ENCODE measurements at places on chromosomes 2 and 18.

GRCh38 chr2:22934747-22935146 is 450.2 kb upstream of the KLHL29 start:
- DNase-seq = no peak

DNA sequence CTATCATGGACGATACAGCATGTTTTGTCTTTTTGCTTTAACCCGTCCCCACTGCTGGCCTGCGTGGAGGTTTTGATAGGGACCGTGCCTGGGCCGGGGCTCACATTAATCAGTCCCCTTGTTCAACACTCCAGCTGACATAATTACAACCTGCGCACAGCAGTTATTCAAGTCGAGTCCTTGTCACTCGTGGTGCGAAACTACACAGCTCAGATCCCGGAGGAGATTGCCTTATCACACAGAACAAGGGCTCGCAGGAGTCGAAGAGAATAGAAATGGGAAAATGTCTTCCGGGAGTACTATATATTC is 304.4 kb downstream of the ZNF407 start:
- no peak for DNase-seq

DNA sequence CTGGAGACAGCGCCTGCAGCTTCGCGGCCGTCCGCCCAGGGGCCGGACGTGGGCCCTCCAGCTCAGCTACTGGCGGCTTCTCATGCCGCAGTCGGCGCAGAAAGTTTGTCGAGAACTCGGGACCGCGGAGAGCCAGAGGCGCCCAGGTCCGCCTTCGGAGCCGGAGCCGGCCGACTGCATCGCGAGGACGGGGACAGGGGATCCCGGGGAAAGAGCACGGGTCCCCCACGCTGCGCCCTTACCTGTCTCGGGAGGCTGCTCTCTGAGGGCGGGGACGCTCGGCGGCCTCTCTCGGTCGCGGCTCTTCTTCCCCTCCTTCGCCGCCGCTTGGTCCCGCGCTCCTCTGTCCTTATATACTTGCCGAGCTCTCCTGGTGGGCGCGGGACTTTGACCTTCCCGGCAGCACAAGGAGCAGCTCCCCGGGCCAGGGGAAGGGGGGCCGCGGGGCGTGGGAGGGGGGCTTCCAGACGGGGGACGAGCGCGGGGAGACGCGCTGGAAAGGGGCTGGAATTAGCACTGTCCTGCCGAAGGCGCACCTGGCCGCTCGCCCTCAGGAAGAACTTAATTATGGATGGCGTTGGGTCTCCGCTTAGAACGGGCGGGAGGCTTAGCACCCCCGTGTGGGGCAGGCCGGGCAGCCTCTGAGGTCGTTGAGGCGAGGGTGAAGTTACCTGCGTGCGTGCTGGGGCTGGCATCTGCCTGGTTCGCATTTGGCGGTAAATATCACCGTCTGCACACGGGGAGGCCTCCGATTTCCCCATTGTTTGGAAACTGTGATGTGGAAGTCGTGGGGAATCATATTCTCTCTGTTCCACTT is at the start of gene POMC:
Gene POMC (minus strand): TSS at position 325 of the 817 bp plus-strand sequence. CDS start 3,808 bp downstream, outside the sequence.
- DNase-seq = peak; percentile 52

GRCh38 chr2:23637011-23637778 is 252.2 kb downstream of the KLHL29 start:
- no peak for DNase-seq

DNA sequence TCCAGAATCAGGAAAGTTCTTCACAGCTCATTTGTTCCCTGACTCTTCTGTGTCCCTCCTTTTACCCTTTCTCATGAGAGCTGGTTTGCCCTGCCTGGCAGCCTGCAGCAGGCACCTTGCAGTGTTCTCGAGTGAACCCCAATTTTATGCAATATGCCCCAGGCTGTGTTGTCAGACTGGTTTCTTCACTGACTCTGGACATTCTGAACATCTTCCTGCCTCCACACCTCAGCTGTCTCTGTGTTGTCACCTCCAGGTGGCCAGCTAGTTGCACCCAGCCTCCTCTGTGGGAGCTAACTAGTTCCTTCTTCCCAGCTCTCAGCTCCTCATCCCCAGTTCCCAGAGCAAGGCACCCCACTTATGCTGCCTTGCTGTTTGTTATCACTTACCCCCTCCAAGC is 5.5 kb downstream of the SETBP1 start:
- no peak for DNase-seq
